ENCODE measurements at places on chromosomes 16 and 17.

- DNase-seq: no peak
Measured at GRCh38 chr16:608019-608418, 18.2 kb downstream of the RAB40C start.

DNA sequence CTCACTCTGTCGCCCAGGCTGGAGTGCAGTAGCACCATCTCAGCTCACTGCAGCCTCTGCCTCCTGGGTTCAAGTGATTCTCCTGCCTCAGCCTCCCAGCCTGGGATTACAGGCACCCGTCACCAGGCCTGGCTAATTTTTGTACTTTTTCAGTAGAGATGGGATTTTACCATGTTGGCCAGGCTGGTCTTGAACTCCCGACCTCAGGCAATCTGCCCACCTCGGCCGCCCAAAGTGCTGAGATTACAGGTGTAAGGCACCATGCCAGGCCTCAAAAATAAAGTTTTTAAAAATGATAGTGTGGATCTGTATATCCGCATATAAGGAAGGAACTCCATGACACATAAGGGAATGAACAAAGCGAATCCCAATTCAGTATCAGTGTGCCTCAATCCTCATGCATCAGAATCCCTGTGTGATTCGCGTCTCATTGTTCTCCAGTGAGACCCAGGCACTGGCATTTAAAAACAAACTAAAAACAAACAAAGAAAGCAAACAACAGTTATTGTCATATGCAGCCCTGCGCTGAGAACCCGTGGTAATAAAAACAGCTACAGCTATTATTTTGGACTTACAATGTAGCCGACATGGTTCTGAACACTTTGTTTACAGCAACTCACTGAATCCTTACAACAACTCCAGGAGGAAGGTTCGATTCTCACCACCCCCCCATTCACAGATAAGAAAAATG lies 54.1 kb upstream of the CREBBP start:
- no peak for DNase-seq

- DNase-seq: no peak
Measured at GRCh38 chr16:17160285-17160853, 310.4 kb downstream of the XYLT1 start.

GRCh38 chr16:11976850-11977375 lies 379 bp downstream of the SNX29 start:
- DNase-seq: no peak

DNA sequence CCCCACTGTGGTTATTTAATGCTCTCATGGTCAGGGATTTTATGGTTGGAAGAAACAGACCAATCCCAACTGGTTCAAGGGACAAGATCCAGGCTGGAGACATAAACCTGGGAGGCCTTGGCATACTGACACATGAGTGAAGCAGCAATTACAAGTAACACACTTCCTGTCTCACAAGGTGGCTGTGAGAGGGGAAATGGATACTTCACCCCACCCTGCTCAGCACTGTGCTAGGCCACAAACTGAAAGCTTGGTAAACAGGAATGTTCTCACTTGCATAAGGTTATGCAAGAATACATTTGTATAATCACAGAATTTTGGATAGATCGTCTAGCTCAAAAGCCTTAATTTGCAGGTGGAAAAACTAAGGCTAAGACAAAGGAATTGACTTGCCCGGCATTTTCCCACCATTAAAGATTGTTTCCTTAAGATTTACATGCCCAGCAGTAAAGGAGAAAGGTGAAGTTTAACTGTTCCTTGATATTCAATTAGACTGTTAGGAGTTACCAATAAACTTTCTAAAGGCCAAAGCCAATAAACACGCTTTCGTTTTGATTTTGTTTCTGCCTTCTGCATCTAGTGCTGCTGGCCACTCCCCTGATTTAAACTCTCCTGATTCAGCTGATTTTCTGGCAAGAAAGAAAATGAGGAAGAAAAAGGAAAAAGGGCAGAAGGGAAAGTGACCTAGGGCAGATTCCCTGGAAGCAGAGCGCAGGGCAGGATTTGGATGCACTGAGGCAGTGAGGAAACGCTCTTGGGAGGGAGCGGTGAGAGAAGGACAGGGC lies 215.6 kb upstream of the CDH5 start:
- no peak for DNase-seq

GRCh38 chr17:238964-239259 lies 57.5 kb upstream of the DOC2B start:
- no peak for DNase-seq

GRCh38 chr16:3274947-3275346 lies 8.3 kb upstream of the ZNF263 start:
- no peak for DNase-seq

GRCh38 chr16:10514369-10515055 lies 65.9 kb downstream of the EMP2 start:
- no peak for DNase-seq

DNA sequence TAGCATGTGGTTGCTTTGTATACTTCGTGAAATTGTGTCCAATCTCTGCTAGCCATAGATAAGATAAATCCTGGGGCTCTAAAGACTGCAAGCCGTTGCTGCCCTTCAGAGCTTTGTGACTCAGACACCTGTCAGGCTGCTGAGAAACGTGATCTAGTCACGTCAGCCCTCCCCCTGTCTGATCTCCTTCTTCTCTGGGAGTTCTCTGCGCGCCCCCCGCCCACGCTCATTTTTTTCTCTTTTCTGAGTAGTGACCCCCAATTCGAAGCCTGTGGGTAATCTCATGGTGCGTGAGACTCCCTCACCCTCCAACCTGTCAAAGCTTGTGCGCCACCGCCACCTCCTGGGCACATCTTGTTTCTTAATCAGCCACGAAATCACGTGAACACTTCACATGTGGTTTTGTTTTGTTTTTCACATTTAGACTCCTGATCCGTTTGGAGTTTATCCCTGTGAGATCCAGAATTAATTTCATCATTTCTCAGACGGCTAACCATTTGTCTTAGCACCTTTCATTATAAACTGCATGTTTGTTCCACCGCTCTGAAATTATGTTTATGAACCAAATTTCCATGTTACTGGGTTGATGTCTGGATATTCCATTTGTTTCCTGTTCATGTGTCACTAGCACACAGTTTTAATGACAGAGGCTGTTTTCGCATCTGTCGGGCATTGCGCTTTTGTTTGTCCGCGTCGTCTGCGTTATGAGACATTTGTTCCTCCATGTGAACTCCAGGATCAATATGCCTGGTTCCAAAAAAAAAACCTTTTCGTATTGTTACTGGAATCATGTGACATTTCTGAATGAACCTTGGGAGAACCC lies 977 bp upstream of the ZNF778 start:
- peak; percentile 43 for DNase-seq

Data from epithelial cell of proximal tubule (primary cell).